NCI-H1105 (cell line): ENCODE measurements at places on chromosomes 6 and 20.

- DNase-seq: no peak
Measured at GRCh38 chr6:134503585-134504281, 185.8 kb upstream of the SGK1 start.

GRCh38 chr20:39699166-39699725, 737.1 kb downstream of the DHX35 start:
- DNase-seq: no peak

- no peak for DNase-seq
Measured at GRCh38 chr20:56885521-56885920, 256.4 kb downstream of the TFAP2C start.

DNA sequence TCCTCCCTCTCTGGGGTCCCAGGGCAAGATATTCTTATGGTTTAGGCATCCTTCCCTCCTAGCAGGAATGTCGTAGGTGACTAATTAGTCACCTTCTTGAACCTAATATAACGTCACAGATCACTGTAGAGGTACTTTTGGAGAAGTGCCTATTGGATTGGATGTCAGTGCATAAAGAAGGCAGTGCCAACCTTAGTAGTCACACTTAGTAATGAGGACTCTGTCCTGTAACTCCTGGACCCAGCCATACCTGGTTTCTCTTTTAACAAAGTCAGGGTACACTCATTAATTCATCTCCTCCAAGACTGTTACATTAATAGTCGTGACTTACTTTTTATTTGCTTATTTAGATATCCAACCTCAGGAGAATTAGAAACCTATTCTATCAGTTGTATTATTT, 20.0 kb downstream of the VTA1 start:
- DNase-seq: no peak

- DNase-seq: no peak
Measured at GRCh38 chr6:23754197-23754596, 371.8 kb upstream of the NRSN1 start.

- no peak for DNase-seq
Measured at GRCh38 chr20:3313683-3314065, 74.7 kb upstream of the SLC4A11 start.

GRCh38 chr6:141437011-141437410, 695.7 kb upstream of the GJE1 start:
- DNase-seq: no peak

DNA sequence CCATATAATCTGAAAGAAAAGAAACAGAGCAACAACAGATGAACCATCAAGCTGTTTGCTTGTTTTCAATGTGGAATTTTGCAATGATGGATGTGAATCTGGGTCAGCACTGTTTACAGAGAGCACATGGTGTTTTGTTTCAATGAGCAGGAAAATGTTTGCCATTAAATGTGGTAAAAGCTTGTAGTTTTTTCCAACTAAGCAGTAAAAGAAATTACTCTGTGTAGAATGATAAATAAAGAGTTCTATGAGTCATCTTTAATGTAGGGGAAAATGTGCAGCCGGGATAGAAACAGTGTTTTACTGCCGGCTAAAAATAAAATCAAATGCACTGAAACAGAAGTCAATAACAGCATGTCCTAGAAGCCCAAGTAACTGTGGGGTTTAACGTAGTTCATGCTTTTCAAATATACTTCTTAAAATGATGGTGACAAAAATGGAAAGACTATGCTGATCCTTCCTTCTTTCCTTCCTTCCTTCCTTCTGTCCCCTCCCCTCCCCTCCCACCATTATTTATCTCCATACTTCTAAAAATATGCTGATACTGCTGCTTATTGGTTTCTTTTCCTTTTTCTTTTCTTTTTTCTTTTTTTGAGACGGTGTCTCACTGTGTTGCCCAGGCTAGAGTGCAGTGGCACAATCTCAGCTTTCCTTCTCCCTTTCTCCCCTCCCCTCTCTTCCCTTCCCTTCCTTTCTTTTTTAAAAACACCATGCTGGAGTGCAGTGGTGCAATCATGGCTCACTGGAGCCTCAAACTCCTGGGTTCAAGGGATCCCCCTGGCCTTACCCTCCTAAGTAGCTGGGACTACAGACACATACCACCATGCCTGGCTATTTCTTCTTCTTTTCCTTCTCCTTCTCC, 6.3 kb upstream of the NAA20 start:
- no peak for DNase-seq

DNA sequence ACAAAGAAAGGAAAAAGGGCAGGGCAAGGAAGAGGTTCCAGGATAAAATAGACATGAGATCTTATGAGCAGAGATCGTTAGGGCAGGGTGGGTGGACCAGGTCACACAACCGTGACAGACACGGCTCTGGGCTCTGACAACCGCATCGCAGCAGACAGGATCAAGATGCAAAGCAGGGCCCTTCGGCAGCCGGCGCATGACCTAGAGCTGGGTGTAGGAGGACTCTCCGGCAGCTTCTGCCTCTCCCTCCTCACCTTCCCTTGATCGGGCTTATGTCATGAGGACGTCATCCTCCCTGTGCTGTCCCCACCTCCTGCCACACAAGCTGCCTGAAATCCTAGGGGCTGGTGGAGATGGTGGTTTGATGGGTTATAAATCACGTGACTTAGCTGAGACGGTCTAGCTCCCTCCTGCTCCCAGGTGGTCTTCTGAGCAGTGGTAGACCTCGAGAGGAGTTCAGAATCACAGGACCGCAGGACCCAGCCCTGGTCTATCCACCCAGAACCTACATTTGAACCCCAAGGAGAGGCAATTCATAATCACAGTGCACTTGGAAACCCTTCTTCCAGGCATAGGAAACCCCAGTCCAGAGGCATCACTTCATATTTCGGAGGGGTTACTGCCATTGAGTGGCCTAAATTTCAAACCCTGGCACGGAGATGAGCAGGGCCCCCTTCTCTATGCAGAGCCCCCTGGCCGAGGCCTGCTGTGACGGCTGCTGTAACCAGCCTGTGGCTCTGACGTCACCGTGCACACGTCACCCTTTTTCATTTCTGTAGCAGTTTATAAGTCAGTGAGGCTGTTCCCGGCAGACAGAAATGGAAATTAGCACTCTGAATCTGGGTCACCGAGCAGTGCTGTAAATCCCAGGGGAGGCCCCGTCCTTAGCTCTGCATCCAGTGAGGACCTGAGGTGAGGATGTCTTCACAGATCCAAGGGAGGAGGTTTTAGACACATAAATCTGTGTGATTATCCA, 8.7 kb upstream of the CCR6 start:
- no peak for DNase-seq

DNA sequence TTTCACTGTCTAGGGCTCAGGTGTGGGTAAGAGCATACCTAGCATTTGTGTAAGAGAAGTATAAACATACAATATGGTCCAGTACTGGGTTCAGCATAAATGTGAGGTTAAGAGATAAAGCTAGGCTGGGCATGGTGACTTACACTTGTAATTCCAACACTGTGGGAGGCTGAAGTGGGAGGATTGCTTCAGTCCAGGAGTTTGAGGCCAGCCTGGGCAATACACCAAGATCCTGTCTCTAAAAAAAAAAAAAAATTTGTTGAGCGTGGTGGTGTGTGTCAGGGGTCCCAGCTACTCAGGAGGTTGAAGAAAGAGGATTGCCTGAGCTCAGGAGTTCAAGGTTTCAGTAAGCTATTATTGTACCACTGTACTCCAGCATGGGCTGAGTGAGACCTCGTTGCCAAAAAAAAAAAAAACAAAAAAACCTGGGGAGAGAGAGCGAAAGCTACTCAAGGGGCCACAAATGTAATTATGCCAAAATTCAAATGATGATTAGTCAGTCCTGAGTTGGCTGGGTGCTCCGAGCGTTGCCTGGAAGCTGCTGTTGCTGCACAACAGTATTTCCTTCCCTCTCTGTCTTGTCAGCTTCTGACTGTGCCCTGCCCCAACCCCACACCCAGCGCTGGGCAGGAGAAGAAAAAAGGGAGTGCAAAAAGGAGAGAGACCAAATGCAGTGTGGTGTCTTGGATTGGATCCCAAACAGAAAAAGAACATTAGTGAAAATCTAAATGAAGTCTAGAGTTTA, 24.0 kb downstream of the CMTR1 start:
- DNase-seq: no peak

- DNase-seq: no peak
Measured at GRCh38 chr6:50305660-50306059, 255.9 kb upstream of the DEFB112 start.

DNA sequence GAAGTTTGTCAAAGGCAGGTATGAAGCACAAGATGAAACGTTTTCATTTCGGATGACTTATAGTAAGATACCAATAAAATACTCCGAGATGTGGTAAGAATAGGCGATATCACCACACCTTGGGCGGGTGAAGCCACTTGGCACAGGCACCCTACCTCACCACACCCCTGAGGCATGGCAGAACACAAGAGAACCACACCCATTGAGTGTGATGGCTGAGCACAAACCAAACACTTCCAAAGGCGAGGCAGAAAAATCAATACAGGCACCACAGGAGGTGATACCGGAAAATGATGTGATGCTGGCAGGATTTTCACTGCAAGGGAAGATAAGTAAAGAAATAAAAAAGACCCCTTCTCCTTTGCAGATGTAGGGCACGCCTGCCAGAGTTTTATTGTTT, 332.9 kb upstream of the PRDM1 start:
- DNase-seq: no peak

DNA sequence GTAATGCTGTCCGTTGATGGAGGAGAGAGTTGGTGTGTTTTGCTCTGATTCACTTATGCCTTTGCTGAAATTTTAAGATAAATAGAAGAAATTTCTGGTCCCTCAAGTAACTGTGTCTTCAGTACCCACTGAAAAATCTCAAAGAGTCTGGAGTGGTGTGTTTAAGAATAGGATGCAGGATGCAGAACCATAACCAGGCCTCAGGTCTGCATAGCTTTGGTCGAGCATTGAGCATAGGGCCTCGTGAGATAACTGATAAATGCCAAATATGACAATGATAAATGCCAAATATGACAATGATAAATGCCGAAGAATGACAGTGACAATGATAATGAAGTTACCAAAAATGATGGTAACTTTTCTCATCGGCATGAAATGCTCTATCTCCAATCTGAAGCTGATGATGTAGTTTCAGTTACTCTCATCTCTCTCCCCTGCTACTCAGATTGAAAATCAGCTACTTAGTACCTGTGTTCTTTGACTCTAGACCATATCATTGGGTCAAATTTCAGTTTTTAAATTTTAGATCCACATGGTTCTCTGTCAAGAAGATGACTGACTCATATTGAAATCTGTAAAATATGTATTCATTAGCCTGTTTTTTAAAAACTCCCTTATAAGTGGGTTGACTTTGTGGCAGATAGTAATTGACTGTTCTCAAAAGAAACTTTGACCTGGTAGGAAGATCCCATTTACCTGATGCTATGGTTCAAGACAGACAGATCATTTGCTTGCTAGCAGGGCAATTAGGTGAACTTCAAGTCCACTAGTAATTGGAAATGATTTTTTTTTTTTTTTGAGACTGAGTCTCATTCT, 96.6 kb downstream of the SLC16A10 start:
- DNase-seq: no peak

DNA sequence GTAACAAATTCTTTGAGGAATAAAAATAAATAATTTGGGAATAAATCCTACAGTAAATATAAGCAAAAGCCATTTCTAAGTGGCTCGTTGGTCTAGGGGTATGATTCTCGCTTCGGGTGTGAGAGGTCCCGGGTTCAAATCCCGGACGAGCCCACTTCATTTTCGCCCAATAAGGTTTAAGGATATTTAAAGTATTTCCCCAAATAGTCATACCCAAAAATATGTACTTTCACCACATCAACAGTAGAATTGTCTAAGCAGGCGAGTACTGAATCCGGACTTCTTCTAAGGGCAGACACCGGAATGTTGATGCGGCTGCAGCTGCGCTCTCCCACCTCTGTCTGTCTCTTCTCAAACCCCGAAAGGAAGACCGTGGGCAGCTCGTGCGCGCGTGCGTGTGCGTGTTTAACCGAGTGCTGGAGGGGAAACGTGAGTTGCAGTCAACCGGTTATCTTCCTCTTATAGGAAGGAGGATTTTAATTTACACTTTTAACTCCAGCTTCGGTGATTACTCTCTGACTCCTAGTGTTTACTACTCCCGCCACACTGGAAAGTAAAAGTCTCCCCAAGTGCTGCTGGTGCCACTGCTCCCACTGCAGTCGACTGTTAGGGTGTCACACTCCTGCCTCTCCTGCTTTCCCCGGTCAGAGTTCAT, 155.7 kb upstream of the PRSS16 start:
- no peak for DNase-seq

GRCh38 chr20:50308513-50309279, 118.1 kb downstream of the CEBPB start:
- DNase-seq: no peak

DNA sequence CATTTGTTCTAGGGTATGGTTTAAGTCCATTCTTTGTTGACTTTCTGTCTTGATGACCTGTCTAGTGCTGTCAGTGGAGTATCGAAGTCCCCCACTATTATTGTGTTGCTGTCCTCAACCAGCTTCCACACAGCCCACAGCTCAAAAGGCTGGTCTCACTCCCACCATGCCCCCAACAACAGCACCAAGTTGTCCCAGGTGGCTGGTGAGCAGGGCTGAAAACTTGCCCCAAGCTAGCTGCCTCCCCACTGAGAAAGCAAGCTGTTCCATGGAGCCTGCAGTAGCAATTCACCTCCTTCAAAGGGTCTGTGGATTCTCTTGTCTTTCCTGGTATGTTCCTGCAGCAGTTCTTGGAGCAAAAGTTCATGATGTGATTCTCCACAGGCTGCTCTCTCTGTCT, 221.0 kb downstream of the SYNDIG1 start:
- no peak for DNase-seq

GRCh38 chr6:167956983-167957492, 40.4 kb upstream of the KIF25 start:
- no peak for DNase-seq

DNA sequence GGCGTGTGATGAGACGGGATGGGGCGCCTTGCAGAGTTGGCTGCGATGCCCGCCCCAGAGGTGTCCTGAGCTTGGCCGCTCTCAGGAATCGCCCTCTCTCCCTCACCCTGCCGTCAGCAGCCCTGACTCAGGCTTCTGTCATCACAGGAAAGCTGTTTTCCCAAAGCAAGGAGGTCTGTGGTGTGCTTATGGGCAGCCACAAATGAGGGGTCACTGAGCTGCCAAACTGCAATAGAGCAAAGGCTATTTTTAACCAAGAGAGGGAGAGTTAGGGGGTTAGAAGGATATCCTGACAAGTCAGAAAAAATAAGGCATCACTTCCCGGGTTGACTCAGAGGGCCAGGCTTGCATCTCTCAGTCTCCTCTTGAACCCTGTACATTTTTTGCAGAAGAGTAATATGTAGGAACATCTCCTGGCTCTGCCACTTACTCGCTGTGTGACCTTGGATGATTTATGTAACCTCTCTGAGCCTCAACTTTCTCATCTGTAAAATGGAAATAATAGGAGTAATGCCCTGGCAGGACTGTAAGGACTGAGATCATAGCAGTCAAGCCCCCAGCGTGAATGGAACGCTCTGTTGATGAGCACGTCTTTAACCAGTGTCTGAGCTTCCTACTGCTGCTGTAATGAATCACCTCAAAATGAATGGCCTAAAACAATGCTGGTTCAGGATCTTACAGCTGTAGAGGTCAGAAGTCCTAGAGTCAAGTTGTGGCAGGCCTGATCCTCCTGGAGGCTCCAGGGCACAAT, 181.9 kb downstream of the NFATC2 start:
- no peak for DNase-seq

- no peak for DNase-seq
Measured at GRCh38 chr6:18507561-18507960, 120.4 kb downstream of the RNF144B start.

- DNase-seq: no peak
Measured at GRCh38 chr6:16948396-16948795, 153.5 kb upstream of the STMND1 start.
